ENCODE measurements at places on chromosomes 7 and 10. TPM values are rescaled to one million over a fixed set of nuclear protein-coding genes. Genes with fewer than 3 reads are reported as not detected.

DNA sequence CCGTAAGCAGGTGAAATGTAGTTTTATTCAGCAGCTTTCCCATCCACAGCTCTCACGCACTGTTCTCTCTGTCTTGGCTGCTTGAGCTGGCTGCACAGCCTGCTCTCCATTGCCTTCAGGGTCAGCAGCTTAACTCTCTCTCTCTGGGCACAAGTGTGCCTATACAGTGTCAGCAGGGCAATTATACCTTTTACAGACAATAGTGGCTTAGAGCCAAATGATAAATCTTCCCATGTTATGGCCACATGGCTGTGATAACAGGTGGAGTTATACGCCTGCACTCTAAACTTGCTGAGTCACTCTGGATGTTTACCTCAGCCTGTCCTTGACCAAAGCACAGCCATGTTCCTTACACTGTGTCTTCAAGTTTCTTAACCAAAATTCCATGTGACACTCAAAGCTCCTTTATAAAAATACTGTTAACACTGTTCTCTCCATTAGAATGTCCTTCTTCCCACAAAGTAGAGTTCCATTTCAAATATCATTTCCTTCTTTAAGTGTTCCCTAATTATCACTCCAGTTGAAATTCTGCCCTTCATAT lies 6.1 kb downstream of the RNF133 start:
- no peaks in the 10 kb centered on the region for H3K4me1 ChIP-seq
- H3K27me3 ChIP-seq: no peaks in the 10 kb centered on the region
- no peak overlapping the region for H3K27ac ChIP-seq
- no peak for DNase-seq
- no peak overlapping the region for H3K4me3 ChIP-seq

DNA sequence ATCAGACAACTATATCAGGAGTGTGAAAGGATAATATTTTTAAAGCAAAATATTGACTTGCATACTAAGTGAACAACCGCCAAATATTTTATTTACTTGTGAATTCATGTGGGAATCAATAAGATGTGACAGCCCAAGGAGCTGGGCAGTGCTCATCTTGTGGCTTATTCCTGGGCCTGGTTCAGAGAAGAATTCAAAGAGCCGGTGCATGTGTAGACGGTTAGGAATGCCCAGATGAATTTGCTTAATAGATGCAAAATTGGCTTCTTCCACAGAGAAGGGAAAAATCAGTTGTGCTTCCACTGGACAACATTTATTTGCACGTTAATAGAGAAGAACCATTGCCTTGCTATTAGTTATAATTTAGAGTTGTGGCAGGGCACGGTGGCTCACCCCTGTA lies 4.4 kb downstream of the MYL7 start:
- H3K27me3 ChIP-seq: no peaks in the 10 kb centered on the region
- no peak overlapping the region for H3K4me3 ChIP-seq
- no peak overlapping the region for H3K27ac ChIP-seq
- DNase-seq: no peak

DNA sequence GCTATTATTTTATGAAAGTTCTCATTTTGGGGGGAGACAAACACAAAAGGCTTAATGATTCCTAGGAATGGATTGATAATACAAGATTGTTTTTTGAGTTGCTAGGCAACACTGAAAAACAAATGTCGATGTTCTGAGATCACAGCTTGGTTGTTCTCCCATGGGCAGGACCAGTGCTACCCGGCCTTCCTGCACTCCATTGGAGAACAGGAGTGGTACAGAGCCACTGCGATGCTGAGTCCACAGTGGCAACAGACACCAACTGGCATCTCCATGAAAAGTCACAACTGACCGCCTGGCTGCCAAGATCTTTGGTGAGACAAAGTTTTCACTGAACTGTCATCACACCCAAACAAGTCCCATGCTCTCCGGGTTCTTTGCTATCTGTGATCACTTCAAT lies 68.9 kb upstream of the NMT2 start:
- H3K4me1 ChIP-seq: no peaks in the 10 kb centered on the region
- no peaks in the 10 kb centered on the region for H3K36me3 ChIP-seq
- no peak overlapping the region for H3K27ac ChIP-seq
- no peak overlapping the region for H3K4me3 ChIP-seq
- no peak for DNase-seq

DNA sequence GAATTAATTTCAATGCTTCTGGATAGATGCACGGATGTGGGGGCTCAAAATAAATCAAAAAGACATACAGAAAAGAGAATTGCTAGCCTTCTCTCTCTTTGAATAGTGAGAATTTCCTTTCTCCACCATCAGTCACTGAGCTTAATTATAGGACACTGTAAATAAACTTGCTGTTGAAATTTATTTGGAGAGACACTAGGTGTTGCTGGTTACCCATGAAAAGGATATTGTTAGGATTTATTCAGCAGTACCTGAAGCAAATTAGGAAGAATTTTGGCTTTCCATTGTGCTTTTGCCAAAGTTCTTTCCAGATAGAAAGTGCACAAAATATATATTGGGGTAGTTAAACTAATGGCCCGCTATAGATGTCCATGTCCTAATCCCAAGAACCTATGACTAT lies 27.6 kb downstream of the GCC1 start:
- H3K4me1 ChIP-seq: no peaks in the 10 kb centered on the region
- H3K27ac ChIP-seq: no peak overlapping the region
- no peak for DNase-seq

- no peak overlapping the region for H3K27ac ChIP-seq
- H3K4me1 ChIP-seq: no peaks in the 10 kb centered on the region
- no peak overlapping the region for H3K4me3 ChIP-seq
- no peaks in the 10 kb centered on the region for H3K27me3 ChIP-seq
These were observed 481.9 kb downstream of the ARL4A start for GRCh38 chr7:13169356-13169755.

- H3K4me3 ChIP-seq: no peak overlapping the region
- no peaks in the 10 kb centered on the region for H3K4me1 ChIP-seq
- no peak for DNase-seq
- H3K36me3 ChIP-seq: no peaks in the 10 kb centered on the region
- H3K27me3 ChIP-seq: no peaks in the 10 kb centered on the region
- no peak overlapping the region for H3K27ac ChIP-seq
These were observed 165.7 kb downstream of the SEMA3D start for GRCh38 chr7:85021101-85021704.

GRCh38 chr10:118672766-118673715 lies 77.6 kb upstream of the PRLHR start:
- H3K27me3 ChIP-seq: no peaks in the 10 kb centered on the region
- H3K4me3 ChIP-seq: no peak overlapping the region
- no peak for DNase-seq
- H3K4me1 ChIP-seq: peaks cover 8% of the 10 kb centered on the region
- peak overlapping the region; percentile 16 for H3K27ac ChIP-seq

DNA sequence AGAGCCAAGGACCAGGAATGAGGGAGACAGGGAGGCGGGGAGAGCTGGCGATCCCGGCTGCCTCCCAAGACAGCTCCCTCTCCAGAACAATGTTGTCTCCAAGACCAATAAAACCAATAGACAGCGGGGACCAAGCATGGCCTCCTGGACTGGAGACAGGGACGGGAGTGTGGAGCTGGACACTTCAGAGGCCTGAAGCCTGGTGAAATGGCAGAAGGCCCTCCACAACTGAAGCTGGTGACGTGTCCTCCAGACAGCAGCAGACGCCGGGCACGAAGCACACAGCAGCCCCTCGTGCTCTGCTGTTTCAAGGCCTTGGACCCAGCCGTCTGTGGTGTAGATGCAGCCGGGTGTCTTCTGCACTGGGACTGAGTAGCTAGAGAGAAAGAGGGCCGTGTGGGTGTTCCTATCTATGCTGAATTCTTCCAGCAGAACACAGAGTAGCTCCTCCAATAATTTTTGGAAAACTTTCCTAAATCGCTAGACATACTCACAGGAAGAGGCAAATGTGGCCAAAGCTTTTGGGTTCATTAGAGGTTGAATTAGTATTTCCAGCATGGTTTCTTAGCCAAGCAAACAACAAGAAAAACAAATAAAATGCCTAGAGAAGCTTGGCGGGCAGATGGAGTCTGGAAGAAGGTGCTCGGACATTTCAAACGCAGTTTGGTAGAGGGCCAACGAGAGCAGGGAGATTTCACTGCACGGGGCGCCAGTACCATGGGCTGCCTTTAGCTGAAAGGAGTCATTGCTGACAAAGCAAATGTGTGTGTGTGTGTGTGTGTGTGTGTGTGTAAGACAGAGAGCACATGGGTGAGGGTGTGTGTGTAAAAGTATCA lies 570.4 kb downstream of the TCERG1L start:
- H3K4me3 ChIP-seq: no peak overlapping the region
- no peak overlapping the region for H3K27ac ChIP-seq
- no peaks in the 10 kb centered on the region for H3K27me3 ChIP-seq
- no peaks in the 10 kb centered on the region for H3K4me1 ChIP-seq

DNA sequence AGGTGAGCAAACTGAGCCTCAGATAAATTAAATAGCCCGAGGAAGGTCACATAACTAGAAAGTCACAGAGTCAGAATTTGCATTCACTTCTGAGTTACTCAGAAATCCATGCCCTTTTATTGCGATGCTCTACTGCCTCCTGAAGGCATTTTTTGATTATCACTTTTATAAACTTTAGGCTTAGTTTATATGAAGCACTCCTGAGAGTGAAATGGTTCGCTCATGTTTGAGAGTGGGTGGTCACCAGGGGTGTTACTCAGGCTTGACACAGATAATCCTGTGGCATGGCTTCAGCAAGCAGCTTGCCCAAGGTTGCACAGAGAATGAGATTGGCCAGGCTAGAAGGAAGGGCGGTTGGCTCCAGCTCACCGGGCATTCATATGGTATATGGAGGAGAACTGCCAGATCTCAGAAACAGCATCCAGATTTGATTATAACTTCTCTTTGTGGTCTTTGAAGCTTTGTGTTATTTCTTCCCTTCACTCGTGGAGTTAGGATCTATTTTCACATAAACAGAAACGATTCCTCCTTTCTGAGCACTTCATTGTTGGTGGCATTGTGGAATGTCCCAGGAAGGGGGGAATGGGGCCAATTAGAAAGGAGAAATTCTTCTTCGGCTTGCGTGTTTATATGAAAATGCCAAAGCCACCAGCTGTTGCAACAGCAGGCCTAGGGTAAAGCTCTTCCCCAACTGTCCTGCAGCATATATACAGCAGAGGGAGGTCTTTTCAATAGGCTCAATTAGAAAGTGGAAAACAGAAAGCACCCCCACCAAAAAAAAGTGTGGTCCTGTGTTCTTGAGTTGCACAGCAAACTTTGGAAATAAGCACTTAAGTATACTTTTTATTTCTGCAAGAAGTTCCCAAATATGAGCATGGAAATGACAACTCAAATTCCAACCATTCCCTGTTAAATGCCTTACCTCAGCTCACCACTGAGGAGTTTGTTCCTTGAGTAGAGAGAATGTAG lies 628.8 kb downstream of the SUGCT start:
- H3K27me3 ChIP-seq: no peaks in the 10 kb centered on the region
- no peak overlapping the region for H3K27ac ChIP-seq
- no peak overlapping the region for H3K4me3 ChIP-seq
- DNase-seq: no peak

DNA sequence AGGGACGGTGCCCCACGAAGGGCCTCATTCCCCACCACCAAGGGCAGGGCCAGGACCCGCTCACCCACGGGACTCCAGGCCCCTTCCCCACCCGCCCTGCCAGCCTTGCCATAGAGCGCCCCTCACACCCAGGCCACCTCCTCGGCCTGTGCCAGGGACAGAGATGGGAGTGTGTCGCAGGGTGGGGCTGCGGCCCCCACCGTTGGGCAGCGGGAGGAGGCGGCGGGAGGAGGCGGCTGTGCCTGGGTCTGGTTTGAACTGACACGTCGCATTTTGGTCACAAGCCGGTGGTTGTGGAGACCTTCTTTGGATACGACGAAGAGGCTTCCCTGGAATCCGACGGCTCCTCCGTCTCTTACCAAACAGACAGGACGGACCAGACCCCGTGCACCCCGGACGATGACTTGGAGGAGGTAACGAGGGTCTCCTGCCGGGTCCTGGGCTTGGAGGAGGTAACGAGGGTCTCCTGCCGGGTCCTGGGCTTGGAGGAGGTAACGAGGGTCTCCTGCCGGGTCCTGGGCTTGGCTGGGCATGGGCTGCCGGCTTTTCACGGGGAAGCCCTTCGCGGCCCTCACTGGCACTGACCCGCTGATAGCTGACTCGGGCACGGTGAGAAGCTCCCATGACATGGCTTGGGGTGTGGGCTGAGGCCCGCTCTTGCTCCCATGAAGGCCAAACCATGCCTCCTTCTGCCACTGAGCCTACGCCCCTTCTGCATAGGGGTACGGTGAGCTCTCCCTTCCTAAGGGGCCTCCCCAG lies 46.4 kb upstream of the DPYSL4 start:
- H3K27ac ChIP-seq: no peak overlapping the region
- no peak for DNase-seq
- H3K27me3 ChIP-seq: peaks cover 26% of the 10 kb centered on the region
- H3K4me3 ChIP-seq: no peak overlapping the region

DNA sequence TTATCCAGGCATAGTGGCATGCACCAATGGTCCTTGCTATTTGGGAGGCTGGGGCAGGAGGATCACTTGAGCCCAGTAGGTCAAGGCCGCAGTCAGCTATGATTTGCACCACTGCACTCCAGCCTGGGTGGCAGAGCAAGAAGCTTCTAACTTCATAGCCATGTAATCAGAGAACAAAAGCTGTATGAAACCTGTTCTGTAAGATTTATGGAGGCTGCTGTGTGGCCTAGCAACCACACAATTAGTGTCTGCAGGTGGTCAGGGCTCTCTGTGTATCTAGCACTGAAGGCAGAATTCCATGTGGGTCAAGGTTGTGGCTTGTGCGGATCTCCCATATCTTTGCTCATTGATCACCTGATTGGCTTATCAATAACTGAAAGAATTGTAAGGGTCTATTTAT lies 221.5 kb upstream of the FOXK1 start:
- no peaks in the 10 kb centered on the region for H3K4me1 ChIP-seq
- H3K4me3 ChIP-seq: no peak overlapping the region
- H3K27ac ChIP-seq: no peak overlapping the region
- no peak for DNase-seq

- H3K4me1 ChIP-seq: no peaks in the 10 kb centered on the region
- no peak overlapping the region for H3K27ac ChIP-seq
- peak; percentile 66 for DNase-seq
- H3K36me3 ChIP-seq: peaks cover 27% of the 10 kb centered on the region
These were observed 55.9 kb downstream of the UPF2 start for GRCh38 chr10:11986593-11987216.

GTF2IRD2 gene
- 10.9 TPM for total RNA-seq

LRIT1 gene
- not detected for total RNA-seq

TASOR2 gene
- total RNA-seq: 41.6 TPM

KAT6B gene
- 22.1 TPM for total RNA-seq

ARHGEF35 gene
- 1.3 TPM for total RNA-seq

HOXA3 gene
- total RNA-seq: 0.80 TPM

TWIST1 gene
- total RNA-seq: 0.66 TPM

CALML5 gene
- 32.6 TPM for total RNA-seq

C7orf33 gene
- total RNA-seq: not detected

RBP3 gene
- 0.05 TPM for total RNA-seq
